ENCODE measurements at places on chromosomes 3 and 15.

- no peak for DNase-seq
Observed at GRCh38 chr3:63562323-63562722, 90.2 kb upstream of the SNTN start.

- DNase-seq, result no peak
Observed at GRCh38 chr15:40061212-40061901, 22.4 kb upstream of the SRP14 start.

DNA sequence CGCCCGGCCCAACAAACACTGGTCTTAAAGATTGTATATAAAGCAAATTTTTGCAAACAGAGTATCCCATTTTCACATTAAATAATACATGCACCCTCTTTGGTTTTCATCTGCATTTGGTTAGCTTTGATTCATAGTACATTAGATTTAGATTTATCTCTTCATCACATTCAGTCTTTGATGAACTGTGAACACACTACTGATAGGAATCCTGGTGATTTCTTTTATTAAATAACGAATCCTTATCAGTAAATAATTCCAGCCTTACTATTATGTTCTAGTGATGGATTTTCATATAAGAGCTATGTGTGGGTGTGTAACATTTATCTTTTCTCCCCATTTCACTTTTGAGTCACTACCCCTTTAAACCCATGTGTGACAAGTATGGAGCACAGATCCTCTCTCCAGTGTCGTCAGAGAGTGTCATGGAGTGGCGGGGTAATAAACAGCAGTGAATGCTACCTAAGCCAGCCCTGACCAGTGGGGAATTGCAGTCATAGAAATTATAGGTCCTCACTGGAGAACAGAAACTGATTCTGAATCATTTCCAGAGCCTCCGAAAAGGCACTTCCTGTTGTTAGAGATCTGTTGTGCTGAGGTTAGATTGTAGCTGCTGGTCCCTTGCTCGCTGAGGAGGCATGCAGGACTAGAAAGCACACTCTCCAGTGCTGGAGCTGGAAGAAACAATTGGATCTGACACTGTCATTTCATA lies 22.0 kb downstream of the SLC7A14 start:
- no peak for DNase-seq

DNA sequence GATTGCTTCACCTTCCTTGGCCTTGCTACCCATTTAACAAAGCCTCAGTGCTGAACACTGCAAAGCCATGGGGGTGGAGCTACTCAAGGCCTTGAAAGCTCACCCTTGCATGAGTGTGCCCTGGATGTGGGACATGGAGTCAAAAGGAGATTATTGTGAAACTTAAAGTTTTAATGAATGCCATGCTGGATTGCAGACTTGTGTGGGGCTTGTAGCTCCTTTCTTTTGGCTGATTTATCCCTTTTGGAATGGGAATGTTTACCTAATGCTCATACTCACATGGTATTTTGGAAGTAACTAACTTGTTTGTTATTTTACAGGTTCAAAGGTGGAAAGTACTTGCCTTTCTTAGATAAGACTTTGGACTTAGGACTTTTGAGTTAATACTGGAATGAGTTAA lies 538.5 kb upstream of the NECTIN3 start:
- DNase-seq, result no peak

- no peak for DNase-seq
Observed at GRCh38 chr3:111926266-111926676, 52.6 kb upstream of the ABHD10 start.

DNA sequence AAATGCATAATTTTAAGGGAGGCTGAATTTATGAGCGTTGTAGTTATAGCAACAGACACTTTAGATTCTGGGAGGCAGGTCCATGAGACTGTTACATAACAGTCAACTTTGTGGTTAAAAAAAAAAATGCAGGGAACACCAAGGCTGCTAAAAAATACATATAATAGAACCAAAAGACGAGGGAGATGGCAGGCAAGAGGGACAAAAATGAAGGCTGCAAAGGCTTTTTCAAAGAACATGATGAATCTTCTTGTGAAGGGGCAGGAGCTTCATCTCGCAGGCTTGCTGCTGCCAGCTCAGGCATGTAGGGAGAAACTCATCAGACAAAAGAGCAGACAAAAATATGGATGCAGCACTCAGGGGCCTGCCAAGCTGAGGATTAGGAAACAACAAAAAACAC lies 243.9 kb downstream of the SHQ1 start:
- DNase-seq, result no peak

DNA sequence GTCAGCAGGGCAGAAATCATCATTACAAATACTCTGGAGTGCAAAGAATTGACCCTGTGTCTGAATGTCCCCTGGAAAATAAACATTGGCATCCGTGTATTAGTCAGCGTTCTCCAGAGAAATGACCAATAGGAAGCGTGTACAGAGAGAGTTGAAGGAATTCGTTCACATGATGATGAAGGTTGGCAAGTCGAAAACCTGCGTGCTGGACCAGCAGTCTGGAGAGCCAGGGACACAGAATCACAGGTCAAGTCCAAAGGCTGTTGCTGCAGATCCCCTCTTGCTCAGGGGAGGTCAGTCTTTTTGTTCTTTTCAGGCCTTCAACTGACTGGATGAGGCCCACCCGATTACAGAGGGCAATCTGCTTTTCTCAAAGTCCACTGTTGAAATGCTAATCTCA lies 16.6 kb downstream of the GP9 start:
- DNase-seq, result no peak

- DNase-seq, result peak; percentile 95
Observed at GRCh38 chr15:45200001-45200798, 12.4 kb upstream of the SHF start.

- peak; percentile 45 for DNase-seq
Observed at GRCh38 chr3:155442072-155442471, 148.6 kb upstream of the STRIT1 start.

GRCh38 chr3:49327485-49327884 lies 12.4 kb downstream of the USP4 start:
- DNase-seq, result no peak

DNA sequence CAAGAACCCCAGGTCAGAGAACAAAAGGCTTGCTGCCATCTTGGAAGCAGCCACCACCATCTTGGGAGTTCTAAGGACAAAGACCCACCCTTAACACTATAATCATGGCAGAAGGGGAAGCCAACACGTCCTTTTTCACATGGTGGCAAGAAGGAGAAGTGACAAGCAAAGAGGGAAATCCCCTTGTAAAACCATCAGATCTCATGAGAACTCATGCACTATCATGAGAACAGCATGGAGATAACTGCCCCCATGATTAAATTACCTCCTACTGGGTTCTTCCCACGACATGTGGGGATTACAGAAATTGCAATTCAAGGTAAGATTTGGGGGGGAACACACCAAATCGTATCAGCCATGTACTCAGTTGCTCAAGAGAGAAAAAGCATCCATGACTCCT lies 21.1 kb upstream of the GBE1 start:
- DNase-seq, result no peak

GRCh38 chr15:41780266-41780665 lies 6.0 kb downstream of the MAPKBP1 start:
- no peak for DNase-seq

- no peak for DNase-seq
Observed at GRCh38 chr3:194606941-194607340, 26.3 kb downstream of the TMEM44 start.

DNA sequence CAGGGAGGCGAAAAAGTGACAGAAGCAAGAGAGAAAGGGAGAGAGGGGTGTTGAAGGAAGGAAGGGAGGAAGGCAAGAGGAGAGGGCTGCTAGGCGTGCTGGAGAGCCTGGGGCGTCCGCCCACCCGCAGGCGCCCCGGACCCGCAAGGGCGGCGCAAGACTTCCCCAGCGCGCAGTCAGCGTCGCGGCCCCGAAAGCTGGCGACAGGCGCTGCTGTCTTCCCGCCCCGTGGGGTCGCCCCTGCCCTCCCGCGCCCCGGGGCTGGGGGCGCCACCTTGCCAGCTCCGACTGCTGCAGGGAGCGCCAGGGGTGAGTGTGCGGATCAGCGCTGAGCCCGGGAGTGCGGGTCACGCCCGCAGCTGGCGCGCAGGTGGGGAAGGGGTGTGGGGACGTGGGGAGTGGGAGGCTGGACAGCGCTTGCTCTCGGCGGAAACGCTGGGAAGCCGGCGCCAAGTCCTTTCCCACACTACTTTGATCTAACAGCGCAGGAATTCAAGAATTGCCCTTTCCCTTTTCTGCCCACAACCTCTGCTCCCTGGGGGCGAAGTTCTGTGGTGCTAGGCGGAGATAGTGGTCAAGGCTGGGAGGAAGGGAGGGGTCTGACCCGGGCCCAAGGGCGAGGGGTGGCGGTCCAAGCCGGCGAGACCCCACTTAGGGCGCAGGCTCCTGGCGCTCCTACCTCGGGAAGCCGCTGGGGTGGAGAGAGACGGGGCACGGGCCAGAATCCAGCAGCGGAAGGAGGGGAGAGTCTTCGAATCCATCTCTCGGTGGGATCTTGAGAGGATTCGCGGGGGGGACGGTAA lies 266.1 kb downstream of the CGGBP1 start:
- DNase-seq, result no peak

GRCh38 chr3:101966226-101966625 lies 116.9 kb downstream of the NFKBIZ start:
- no peak for DNase-seq

GRCh38 chr3:166274351-166275023 lies 437.3 kb upstream of the BCHE start:
- DNase-seq, result peak; percentile 48

GRCh38 chr3:94162700-94163099 lies 99.8 kb downstream of the NSUN3 start:
- no peak for DNase-seq

DNA sequence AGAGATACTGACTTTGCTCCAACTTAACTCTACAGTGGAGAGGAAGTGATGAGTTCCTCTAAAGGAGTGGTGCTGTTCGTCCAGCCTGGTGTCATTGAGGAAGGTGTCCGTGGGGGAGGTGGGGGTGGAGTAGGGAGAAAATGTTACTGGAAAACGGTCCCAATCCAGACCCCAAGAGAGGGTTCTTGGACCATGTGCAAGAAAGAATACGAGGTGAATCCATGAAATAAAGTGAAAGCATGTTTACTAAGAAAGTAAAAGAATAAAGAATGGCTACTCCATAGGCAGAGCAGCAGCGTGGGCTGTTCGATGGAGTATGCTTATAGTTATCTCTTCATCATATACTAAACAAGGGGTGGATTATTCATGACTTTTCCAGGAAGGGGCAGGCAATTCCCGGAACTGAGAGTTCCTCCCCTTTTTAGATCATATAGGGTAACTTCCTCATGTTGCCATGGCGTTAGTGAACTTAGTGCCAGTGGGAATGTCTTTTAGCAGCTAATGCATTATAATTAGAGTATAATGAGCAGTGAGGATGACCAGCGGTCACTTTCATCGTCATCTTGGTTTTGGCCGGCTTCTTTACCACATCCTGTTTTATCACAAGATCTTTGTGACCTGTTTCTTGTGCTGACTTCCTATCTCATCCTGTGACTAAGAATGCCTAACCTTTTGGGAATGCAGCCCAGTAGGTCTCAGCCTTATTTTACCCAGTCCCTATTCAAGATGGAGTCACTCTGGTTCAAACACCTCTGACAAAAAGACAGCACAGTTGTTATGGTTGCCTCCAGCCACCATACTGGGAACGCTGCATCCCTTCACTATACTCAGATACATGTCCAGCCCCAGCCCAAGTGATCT lies 38.6 kb downstream of the CLEC3B start:
- DNase-seq, result peak; percentile 91

DNA sequence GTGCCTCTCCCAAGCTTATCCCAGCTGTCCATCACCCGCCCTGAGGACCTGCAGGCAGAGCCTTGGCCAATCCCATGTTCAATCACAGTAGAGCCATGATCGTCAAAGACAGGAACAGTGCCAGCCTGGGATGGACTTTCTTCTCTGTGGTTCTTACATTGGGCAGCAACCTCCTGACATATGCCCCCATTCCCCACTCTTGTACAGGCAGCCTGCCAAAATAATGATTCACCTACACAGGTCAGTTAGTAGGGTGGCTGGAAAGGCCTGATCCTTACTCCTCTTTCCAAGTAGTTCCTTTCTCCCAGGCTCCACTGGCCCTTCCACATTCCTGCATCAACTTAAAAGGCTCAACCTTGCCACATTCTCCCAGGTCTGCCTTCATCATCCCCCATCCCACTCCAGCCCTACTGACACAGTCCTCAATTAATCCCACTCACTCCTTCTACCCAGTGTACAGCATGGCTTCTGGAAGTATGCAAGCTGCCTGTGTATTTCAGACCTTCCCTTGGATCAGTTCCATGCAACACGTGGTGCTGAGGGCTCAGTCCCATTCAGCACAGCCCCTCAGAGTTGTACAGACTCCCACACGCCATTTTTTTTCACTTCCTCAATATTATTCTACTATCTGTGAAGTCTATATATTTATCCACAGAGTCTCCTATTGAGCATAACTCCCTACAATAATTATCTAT lies 189.8 kb downstream of the NTRK3 start:
- DNase-seq, result no peak

GRCh38 chr3:138916824-138917223 lies 30.1 kb downstream of the FOXL2 start:
- no peak for DNase-seq

GRCh38 chr15:75721480-75721922 lies 8.9 kb upstream of the CSPG4 start:
- DNase-seq, result no peak

- DNase-seq, result no peak
Observed at GRCh38 chr3:55721716-55722484, 234.8 kb upstream of the WNT5A start.

- DNase-seq, result no peak
Observed at GRCh38 chr15:94041746-94042145, 189.6 kb upstream of the MCTP2 start.

DNA sequence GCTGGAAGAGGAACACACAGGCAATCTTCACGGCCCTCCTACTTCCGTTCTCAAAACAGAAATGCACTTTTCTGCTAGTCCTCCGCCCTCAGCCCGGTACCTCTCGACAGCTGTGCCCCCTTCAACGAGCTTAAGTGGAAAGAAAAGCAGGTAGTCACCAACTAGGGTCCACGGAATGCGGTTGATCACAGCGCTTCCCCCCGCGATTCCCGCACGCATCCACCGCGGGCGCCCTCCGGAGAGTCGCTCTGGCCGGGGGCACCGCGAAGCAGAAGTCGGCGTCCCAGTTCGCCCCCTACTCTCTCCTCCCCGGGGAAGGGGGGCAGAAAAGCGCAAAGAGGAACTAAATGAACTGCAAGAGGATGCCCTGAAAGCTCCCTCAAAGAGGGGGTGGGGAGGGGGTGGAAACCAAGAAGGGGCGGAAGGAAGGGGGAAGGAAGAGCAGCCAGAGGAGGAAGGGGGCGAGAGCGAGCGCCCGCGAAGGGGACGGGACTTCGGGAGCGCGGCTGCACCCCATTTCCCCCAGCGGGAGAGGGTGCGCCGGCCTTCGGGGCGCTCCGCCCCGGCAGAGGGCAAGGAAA lies 738 bp downstream of the ACAP2 start:
- DNase-seq, result no peak

DNA sequence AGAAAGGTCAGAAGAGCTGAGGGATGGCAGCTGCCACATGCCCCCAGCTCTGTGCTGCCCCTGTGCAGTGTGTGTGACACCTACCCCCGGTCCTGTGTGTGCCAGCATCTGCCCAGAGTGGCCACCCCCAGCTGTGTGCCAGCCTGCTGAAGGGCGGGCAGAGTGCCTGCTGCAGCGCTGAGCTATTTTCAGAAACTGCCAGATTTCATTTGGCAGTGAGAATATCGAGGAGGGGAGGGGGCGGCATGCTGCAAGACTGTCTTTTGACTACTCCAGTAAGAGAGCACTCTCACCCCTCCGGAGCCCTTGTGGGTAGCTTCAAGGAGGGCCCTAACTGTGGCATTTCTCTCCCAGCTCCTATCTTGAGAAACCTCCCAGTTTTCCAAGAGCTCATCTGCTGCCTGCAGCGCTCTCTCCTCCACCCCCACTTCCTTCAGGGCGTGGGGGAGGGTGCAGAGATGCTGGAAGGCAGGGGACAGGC lies 25.2 kb upstream of the DOCK3 start:
- no peak for DNase-seq
